NCI-H1105 treated with DMSO at 0.1 percent for 48 hours (cell line): ENCODE measurements at places on chromosomes 5 and 9.

GRCh38 chr5:129392681-129393080 lies 67.4 kb upstream of the ADAMTS19 start:
- DNase-seq: no peak

GRCh38 chr9:33649463-33649862 lies 125.4 kb downstream of the ANKRD18B start:
- DNase-seq: no peak

- DNase-seq: no peak
These were observed 575.2 kb upstream of the ZNF462 start for GRCh38 chr9:106287731-106288130.

GRCh38 chr5:176573564-176574296 lies 24.6 kb downstream of the CDHR2 start:
- peak; percentile 34 for DNase-seq

DNA sequence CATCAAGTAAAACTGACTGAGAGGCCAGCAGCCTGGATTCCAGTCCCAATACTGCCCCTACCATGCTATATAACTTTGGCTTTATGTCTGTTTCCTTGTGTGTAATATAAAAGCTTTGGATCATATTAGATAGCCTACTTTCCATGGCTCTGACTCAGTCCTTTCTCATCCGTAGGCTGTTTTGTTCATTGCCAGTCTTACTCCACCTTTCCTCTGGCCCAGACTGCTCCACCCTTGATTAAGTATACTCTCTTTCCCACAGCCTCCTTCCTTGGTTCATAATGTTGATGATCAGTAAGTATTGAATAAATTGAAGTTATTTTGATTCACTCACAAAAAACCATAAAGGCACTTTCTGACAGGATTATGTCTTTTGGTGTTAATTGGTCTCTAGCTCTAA lies 1.5 kb upstream of the MRPS30 start:
- no peak for DNase-seq

GRCh38 chr9:131275332-131276093 lies 797 bp downstream of the FAM78A start:
- no peak for DNase-seq
